Activated naive CD8-positive, alpha-beta T cell treated with anti-CD3 and anti-CD28 coated beads, Interleukin-2, amount 10 ng/mL, durations not matched to agents 7 days and 5 days (primary cell): ENCODE measurements at places on chromosomes 5 and 9.

DNA sequence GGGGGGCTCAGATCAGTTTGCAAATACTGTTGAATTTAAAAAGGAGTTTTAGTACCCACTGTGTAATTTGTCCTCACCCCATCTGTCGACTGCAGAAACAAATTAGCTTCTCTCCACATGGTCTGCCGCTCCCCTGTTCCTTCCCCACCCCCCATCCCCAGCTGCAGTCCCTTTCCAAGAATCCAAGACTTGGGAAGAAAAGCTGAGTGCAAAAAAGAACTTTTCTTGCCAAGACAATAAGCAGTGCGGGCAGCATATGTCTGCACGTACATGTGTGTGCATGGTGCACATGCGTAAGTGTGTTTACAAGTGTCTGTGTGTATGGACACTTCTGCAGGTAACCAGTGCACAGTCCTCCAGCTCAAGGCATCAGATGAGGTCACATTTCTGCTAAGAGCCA, 125.7 kb upstream of the SMIM23 start:
- DNase-seq, result no peak

DNA sequence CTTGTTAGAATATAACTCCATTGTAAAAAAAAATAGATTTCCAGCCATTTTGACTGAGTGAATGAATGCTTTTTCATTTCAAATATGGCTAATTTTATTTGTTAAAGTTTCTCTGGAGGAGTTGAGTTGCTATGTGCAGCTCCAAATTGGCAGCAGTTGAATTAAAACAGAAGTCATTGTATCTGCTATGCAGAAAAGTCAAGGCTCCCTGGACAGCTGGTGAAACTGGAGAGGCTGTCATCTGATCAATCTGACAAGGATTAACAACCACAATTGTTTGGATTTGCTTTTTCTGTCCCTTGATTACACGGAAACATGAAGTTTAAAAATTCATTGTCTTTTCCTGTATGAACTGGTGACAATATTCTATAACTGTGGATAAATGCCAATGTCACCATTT, 713.9 kb downstream of the EFNA5 start:
- DNase-seq, result no peak

DNA sequence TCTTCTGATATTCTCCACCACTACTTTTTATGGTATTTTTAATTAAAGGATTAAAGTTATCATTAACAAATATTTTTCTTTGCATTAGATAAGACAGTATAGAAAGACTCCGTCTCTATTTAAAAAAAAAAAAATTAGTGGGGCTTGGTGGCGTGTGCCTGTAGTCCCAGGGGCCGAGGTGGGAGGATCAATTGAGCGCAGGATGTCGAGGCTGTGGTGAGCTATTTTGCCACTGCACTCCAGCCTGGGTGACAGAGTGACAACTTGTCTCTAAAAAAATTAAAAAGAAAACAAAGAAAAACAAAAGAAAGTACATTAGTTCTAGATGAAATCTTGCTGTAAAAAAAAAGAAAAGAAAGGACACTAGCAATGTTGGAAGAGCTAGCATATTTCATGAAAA, 97.4 kb upstream of the IL6ST start:
- no peak for DNase-seq

GRCh38 chr5:173733831-173734501, 117.5 kb upstream of the BOD1 start:
- DNase-seq, result no peak

DNA sequence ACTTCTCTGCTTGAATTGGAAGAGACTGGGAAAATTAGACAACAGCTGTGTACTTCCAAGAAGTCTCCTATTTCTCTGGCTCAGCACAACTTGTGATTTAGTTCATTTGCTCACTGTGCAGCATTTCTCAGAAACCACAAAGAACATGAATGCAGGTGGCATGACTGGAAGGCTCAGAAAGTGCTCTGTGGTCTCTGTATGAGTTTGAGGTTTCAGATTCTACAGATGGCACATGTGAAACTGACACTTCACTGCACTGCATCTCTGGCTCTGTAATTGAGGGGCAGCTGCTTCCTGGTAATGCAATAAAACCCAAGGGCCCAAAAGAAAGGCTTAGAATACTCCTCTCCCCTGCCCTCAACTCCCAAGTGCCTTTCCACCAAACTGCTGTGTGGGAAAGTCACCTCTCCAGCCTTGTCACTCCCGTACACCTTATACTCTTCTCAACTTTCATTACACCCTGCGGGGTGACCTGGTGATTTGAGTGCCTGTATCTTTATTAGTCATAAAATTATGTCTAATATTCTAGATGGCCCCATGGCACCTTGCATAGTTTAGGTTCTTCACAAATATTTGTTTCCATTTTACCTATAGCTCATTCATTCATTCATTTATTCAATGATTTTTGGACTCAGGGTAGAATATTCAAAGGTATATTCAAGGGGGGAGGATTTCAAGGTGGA, 82.5 kb downstream of the ESM1 start:
- DNase-seq, result no peak

- no peak for DNase-seq
Observed at GRCh38 chr5:148805326-148806290, 20.8 kb upstream of the ADRB2 start.

DNA sequence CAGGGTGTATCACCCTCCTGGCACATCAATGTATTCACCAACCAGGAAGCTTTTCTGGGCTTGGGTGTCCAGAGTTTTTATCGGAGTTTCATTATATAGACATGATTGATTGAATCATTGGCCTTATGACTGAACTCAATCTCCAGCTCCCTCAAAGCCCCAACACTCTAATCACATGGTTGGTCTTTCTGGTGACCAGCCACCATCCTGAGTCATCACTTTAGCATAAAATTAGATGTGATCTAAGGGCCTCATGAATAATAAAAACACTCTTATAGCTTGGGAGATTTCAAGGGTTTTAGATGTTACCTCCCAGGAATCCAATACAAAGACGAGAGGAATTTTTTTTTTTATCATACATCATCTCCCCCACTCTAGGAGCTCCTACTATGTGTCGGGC, 7.7 kb upstream of the PBX3 start:
- DNase-seq, result no peak

DNA sequence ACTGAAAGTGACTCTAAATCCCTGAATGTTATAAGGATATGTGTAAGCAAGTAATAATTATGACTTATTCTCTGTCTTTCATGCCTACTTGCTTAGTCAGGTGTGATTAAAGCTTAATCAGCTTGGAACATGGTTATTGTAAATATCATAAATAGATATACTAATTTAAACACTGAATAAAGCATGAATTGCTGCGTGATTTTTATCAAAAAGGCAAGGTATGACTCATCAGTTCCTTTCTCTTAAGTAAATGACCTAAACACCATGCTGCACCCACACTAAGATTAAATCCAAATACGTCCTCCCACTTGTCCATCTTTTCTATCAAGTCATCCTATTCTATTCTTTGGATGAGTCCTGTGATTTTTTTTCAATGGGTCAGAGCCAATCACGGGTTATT, 124.6 kb upstream of the MTAP start:
- no peak for DNase-seq
